ENCODE measurements at places on chromosomes 4 and X.

- DNase-seq, result peak; percentile 1
Measured at GRCh38 chr4:144831971-144832370, 186.0 kb downstream of the HHIP start.

DNA sequence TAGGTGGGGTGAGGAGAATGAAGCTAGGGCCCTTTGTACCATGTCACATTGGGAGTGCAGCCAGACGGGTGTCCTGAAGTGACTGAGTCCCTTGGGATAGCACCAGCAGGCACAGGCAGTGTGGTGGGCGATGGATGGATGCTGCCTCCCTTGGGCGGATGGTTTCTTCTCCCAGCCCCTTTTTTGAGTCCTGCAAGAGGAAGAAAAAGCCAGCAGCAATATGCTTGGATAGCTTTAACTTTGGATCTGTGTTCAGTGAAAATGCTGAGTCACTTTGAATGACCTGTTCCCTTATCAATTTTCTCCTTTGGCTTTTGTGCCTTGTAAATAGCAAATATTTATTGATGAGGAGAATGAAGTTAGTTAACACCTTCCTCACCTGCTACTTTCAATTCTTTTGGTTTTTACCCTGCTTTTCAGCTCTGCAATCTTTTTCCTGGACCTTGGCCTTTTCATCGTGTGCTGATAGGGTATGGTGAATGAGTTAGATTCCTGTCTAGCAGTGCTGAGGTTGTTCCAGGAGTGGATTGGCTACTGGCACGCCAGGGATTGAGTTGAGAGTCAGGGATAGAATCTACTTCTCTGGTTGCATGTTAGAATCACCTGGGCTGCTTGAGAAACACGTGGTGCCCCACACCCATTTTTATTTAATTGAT lies 10.2 kb downstream of the DCUN1D4 start:
- no peak for DNase-seq

- no peak for DNase-seq
Measured at GRCh38 chr4:93658443-93658842, 170.1 kb upstream of the ATOH1 start.

DNA sequence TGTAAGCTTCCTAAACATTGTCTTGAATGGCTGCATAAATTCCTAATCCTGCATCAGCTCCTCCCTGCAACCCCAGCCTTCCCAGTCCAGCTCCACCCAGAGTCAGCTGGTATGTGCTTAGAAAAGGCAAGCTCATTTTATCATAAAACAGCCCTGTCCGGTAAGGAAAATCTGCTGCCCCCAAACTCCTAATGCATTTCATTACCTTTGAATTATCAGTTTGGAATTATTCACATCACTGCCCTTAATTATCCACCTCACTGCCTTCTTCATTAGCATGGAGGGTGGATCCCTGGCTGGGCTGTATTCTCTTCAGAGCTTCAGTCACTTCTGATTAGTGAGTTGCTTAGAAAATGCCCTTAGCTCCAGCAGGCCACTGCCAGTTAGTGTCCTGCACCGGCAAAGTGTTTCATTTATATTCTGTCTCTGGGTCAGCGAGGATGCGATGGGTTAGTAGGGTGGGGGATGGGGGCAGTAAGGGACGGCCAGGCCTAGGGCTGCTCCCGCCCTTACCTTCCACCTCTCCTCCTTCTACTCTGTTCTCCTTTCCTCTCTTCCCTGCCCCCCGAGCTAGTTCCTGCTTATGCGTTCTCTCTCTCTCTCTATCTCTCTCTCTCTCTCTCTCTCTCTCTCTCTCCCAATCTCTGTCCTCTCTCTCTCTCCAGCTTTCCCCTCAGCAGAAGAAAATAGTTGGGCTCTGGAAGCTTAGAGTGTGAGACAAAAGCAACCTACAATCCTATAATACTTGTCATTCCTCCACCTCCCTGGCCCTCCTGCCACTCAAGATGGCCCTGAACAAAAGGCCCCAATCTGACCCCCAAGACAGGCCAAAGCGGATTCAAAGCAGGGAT lies 174.8 kb upstream of the KLF3 start:
- no peak for DNase-seq

- DNase-seq, result no peak
Measured at GRCh38 chr4:88143504-88143903, 14.9 kb downstream of the ABCG2 start.

- DNase-seq, result peak; percentile 35
Measured at GRCh38 chr4:109998867-109999584, 86.3 kb downstream of the EGF start.

DNA sequence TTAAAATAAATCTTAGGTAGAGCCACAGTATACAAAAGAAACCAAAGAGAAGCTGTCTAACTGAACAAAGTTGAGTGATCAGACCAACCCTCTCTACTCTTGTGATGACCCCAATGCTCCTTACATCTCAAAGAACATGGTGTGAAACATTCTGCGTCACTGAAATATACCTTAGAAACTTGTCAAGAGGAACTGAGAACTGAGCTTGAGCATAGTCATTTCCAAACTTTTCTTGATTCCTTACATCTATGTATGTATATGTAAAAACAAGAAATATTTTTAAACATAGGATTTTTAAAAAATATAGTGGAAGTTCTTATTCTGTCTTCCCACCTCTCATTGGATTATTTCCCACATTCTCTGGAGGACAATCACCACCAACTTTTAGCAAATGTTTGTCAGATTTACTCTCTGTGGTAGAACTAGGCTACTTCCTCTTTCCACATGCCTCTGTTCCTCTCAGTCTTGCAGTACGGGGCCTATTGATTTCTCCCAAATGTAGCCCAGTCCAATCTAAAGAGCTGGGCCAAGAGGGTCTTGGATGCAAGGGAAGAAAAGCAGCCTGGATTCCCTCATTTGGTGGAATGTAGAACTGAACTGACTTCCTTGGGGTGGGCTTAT lies 98.2 kb upstream of the HHIP start:
- no peak for DNase-seq

- DNase-seq, result no peak
Measured at GRCh38 chrX:1190596-1191145, 21.8 kb downstream of the CRLF2 start.

DNA sequence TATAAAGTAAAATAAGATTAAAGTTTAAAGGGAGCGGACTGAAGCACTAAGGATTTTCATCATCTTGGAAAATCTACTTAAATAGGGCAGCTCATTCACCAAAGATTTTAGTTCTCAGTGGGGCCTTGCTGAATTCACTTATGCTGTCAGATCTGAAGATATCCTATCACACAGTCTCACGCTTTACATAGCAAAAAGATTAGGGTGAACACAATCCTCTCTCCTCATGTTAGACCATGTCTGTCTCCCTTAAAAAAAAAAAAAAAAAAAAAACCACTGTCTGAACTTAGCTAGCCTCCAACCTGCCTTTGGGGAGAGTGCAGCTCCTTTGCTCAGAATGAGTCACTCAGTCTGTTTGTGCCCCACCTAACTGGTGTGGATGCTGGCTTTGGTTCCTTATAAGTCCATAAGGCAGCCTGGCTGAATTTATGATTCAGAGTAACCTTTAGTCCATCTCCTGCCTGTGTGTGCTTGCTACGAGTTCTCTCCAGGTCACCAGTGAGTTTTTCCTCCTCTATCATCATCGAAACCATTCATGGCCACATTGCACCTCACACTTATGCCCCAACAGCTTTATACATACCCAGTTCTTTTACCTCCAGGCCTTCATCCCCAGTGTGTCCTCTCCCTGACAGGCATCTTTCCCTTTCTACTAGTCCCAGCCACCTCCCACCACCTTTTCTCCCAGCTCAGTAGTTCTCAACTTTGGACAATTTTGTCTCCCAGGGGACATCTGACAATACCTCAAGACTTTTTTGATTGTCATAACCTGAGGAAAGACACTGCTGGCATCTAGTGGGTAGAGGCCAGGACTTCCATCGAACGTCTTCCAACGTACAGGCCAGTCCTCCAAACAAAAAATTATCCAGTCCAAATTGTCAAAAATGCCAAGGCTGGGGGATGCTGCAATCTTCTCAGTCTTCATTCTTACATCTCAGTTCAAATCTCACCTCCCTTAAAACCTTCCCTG lies 220.7 kb upstream of the EMCN start:
- DNase-seq, result no peak

Data from NCI-H2107 (cell line).